ENCODE measurements at places on chromosomes 16 and 17.
A peak's percentile ranks its signal among the peaks of the same experiment; 100 is the strongest.

DNA sequence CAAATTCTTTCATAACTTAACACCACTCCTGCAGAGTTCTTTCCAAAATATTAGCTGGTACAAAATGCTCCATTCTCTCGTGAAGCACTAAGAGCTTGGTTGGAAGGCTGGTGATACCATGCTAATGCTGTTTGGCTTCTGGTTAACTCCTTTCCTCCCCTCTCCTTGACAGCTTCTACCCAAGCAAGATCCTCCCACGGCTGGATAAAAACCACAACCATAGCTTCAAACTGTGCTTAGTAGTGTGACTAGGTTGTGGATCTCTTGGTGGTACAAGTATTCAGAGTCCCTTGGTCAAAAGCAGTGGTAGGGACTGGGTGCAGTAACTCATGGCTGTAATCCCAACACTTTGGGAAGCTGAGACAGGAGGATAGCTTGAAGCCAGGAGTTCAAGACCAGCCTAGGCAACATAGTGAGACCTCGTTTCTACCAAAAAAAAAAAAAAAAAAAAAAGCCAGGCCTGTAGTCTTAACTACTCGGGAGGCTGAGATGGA is 2.3 kb downstream of the PHAF1 start:
- DNase-seq = no peak
- H3K4me1 ChIP-seq = peaks cover 18% of the 10 kb centered on the region
- no peak overlapping the region for H3K4me3 ChIP-seq
- no peaks in the 10 kb centered on the region for H3K36me3 ChIP-seq
- no peaks in the 10 kb centered on the region for H3K27me3 ChIP-seq
- H3K27ac ChIP-seq = no peak overlapping the region

DNA sequence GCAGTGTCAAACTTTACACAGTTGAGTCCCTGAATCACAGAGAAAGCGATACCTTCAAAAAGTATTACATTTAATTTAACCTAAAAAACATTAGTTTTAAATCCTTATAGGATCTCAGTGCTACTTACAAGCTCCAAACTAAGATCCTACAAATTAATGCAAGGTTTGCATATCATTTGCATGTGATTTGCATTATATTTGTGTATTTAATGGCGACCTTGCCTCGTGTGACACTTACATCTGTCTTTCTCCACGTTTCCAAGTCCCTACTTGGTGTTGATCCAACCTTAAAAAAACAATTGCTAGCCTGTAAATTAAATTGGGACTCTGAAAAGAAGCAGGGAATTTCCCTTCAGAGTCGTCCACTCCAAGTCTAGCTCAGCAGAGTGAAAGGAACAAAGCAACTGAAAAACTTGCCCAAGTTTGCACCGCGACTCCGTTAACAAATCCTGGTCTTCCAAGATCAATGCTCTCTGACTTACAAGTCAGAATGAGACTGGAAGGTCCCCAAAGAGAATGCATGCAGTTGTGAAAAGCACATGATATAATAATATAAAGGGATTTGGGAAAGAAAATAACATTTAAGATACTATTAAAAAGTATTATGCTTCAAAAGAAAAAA is 739 bp upstream of the FAM117A start:
- no peaks in the 10 kb centered on the region for H3K4me1 ChIP-seq
- peak; percentile 9 for DNase-seq
- H3K36me3 ChIP-seq = no peaks in the 10 kb centered on the region
- H3K27ac ChIP-seq = no peak overlapping the region
- no peaks in the 10 kb centered on the region for H3K27me3 ChIP-seq

GRCh38 chr17:44007346-44008204 is 3.2 kb downstream of the NAGS start:
- peaks cover 26% of the 10 kb centered on the region for H3K27me3 ChIP-seq
- DNase-seq = peak; percentile 7
- H3K27ac ChIP-seq = no peak overlapping the region
- peaks cover 24% of the 10 kb centered on the region for H3K4me1 ChIP-seq
- H3K36me3 ChIP-seq = peaks cover 10% of the 10 kb centered on the region
- H3K4me3 ChIP-seq = peak overlapping the region; percentile 73

DNA sequence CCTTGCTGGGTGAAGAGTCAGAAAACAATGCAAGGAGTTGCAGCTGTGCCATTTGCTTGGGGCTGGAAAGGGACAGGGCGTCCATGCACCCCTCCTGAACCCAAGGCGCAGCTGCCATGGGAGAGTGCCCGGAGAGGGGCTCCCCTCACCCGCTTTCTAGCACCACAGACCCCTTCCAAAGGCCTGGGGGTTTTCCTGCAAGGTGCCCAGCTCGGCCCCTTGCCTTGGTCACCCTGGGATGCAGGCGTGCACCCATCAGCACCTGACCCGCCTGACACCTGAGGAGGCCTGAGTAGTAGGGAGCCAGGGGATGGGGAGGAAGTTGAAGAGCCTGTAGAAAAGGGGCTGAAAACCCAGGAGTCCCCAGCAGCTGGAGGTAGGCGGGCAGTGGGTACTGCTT is 30.3 kb downstream of the TMEM186 start:
- H3K27me3 ChIP-seq = no peaks in the 10 kb centered on the region
- no peaks in the 10 kb centered on the region for H3K36me3 ChIP-seq
- H3K4me1 ChIP-seq = no peaks in the 10 kb centered on the region
- no peak for DNase-seq
- no peak overlapping the region for H3K4me3 ChIP-seq

GRCh38 chr16:71956486-71956885 is 43.7 kb downstream of the PKD1L3 start:
- no peaks in the 10 kb centered on the region for H3K36me3 ChIP-seq
- H3K4me1 ChIP-seq = no peaks in the 10 kb centered on the region
- H3K27ac ChIP-seq = no peak overlapping the region

- H3K27ac ChIP-seq = peak overlapping the region; percentile 74
- H3K4me1 ChIP-seq = peaks cover 63% of the 10 kb centered on the region
- H3K36me3 ChIP-seq = peaks cover 16% of the 10 kb centered on the region
- H3K4me3 ChIP-seq = no peak overlapping the region
Measured at GRCh38 chr17:2067608-2068024, 12.7 kb downstream of the HIC1 start.

- no peak for DNase-seq
- H3K36me3 ChIP-seq = no peaks in the 10 kb centered on the region
- H3K27me3 ChIP-seq = no peaks in the 10 kb centered on the region
- no peaks in the 10 kb centered on the region for H3K4me1 ChIP-seq
- no peak overlapping the region for H3K27ac ChIP-seq
Measured at GRCh38 chr17:77828749-77829539, 129.6 kb upstream of the TNRC6C start.

DNA sequence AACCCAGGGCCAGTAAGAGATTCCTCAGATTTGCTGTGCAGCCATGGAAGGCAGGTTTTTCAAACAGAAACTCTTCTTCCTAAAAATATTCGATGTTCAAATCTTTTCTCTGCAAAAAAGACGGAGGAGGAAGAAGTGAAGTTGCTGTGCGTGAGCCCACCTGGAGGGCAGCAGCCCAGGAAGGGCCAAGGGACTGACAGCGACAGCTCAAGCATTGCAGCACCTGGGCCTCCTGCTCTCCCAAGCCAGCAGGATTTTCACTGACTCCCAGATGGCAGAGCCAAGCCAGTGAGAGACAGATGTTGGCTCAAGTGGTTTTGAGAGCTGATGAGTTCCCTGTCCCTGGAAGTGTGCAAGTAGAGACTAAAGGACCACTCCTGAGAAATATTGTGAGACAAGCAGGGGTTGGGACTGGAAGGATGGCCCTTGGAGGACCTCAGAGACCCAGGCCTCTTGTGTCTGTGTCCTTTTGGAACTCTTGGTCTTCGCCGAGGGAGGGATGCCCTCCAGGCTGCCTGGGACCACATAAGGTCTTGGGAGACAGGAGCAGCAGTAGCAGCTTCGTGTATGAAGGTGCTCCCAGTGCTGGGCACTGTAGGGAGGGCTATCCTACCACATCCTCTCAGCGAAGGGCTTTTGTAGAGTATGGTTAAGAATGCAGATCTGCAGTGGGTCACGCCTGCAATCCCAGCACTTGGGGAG is 29.3 kb upstream of the TNFRSF13B start:
- DNase-seq = no peak
- peaks cover 4% of the 10 kb centered on the region for H3K4me1 ChIP-seq
- H3K27me3 ChIP-seq = no peaks in the 10 kb centered on the region
- no peaks in the 10 kb centered on the region for H3K36me3 ChIP-seq
- H3K4me3 ChIP-seq = no peak overlapping the region
- H3K27ac ChIP-seq = no peak overlapping the region

DNA sequence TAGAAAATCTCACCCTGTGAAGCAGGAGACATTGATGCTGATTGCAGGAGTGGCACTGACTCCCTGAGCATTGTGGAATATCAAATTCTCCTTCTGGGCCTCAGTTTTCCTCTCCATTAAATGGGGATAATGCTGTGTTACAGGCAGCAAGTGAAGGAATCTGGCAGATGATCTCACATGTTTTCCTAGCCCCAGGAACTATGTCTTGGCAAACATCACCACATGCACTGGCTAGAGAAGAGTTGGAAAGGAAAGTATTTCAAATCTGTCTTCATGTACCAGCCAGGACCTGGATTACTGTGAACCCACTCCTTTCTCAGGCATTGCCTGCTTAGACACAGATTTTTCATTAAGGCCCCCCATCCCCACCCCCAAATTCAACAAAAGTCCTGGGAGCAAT is 13.6 kb upstream of the CCL8 start:
- H3K27me3 ChIP-seq = no peaks in the 10 kb centered on the region
- no peak overlapping the region for H3K4me3 ChIP-seq
- H3K27ac ChIP-seq = no peak overlapping the region

DNA sequence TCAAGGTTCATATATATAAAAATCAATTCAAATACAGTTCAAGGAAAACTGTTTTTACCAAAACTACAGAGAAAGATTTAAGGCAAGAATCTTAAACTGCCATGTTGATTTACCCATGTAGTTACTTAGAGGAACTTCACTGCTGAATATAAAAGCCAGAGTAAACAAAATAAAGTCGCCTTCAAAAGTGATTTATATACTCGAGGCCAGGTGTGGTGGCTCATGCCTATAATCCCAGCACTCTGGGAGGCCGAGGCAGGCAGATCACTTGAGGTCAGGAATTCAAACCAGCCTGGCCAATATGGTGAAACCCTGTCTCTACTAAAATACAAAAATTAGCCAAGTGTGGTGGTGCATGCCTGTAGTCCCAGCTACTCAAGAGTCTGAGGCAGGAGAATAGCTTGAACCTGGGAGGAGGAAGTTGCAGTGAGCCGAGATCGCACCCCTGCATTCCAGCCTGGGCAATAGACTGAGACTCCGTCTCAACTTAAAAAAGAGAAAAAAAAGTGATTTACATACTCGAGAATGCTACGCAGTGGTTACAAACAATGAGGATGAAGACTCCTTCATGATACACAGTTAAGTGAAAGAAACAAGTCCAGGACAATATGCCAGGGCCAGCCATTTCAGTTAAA is 54.1 kb upstream of the CNEP1R1 start:
- no peaks in the 10 kb centered on the region for H3K4me1 ChIP-seq
- no peaks in the 10 kb centered on the region for H3K27me3 ChIP-seq
- no peak overlapping the region for H3K4me3 ChIP-seq
- H3K36me3 ChIP-seq = no peaks in the 10 kb centered on the region

GRCh38 chr17:76593384-76593826 is 7.7 kb upstream of the ST6GALNAC2 start:
- H3K4me3 ChIP-seq = no peak overlapping the region
- DNase-seq = no peak
- H3K27ac ChIP-seq = no peak overlapping the region
- no peaks in the 10 kb centered on the region for H3K36me3 ChIP-seq

DNA sequence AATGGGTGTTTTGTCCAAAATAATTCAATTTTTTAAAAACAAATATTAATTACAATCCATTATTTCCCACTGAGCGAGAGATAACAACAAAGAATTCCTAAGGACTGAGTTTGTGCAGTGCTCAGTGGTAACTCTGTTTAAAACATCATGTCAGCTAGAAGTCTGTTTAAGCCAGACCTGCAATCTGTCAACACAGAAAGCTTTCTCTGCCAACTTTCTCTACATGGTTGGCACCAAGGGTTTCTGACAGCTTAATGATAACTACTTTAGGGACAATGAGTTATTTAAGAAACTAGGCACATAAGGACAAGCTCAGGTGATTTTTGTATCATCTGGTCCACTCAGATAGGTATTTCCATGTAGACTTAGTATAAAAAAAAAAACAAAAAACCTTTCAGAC is 81.8 kb downstream of the WDR59 start:
- DNase-seq = no peak
- no peaks in the 10 kb centered on the region for H3K27me3 ChIP-seq
- no peak overlapping the region for H3K4me3 ChIP-seq
- no peak overlapping the region for H3K27ac ChIP-seq
- no peaks in the 10 kb centered on the region for H3K4me1 ChIP-seq
